Bronchial smooth muscle cell (primary cell): ENCODE measurements at places on chromosomes 13 and 19. TPM values are rescaled to one million over a fixed set of nuclear protein-coding genes. Genes with fewer than 3 reads are reported as not detected.

The HPN gene
- 0.09 and 0.16 TPM in 2 replicates for total RNA-seq

The RRAS gene
- 40.7 and 48.1 TPM in 2 replicates for total RNA-seq

The TEX26 gene
- 0.32 TPM in 1 of 2 replicates, not detected in the other for total RNA-seq

The PEX11G gene
- 2.4 and 4.7 TPM in 2 replicates for total RNA-seq

The IRS2 gene
- total RNA-seq: 1.7 and 3.5 TPM in 2 replicates

The CEACAM7 gene
- total RNA-seq: not detected in 2 replicates

The ADGRE3 gene
- not detected in 2 replicates for total RNA-seq

The PBX4 gene
- total RNA-seq: 2.2 and 3.0 TPM in 2 replicates

The BEST2 gene
- total RNA-seq: under 0.01 TPM in 2 replicates

The NCR1 gene
- not detected in 2 replicates for total RNA-seq

The SMAD9 gene
- total RNA-seq: 4.2 and 6.8 TPM in 2 replicates

The MYH14 gene
- under 0.01 and 0.09 TPM in 2 replicates for total RNA-seq

The ZNF586 gene
- 15.0 and 17.8 TPM in 2 replicates for total RNA-seq

The URAD gene
- total RNA-seq: not detected in 2 replicates

The ZNF132 gene
- total RNA-seq: 9.1 and 10.4 TPM in 2 replicates

The ZNF491 gene
- 2.8 and 3.9 TPM in 2 replicates for total RNA-seq

The FXYD3 gene
- 0.16 and 1.1 TPM in 2 replicates for total RNA-seq

The TNFRSF19 gene
- 78.3 and 85.6 TPM in 2 replicates for total RNA-seq

The ADGRE2 gene
- under 0.01 TPM in 1 of 2 replicates, not detected in the other for total RNA-seq

The LAIR2 gene
- not detected in 2 replicates for total RNA-seq

The C1QTNF9 gene
- total RNA-seq: 0.09 TPM in 1 of 2 replicates, not detected in the other

The ZNF223 gene
- total RNA-seq: 4.7 and 8.1 TPM in 2 replicates

The ARHGAP35 gene
- total RNA-seq: 23.5 and 28.0 TPM in 2 replicates

The ANGPTL8 gene
- total RNA-seq: not detected in 2 replicates

The GPR4 gene
- under 0.01 TPM in 1 of 2 replicates, not detected in the other for total RNA-seq

The ZNF835 gene
- total RNA-seq: 0.09 TPM in 1 of 2 replicates, not detected in the other

The ZNF43 gene
- 2.8 and 4.3 TPM in 2 replicates for total RNA-seq

The ICAM5 gene
- total RNA-seq: 0.69 and 1.4 TPM in 2 replicates

The ZNF211 gene
- total RNA-seq: 8.8 and 11.2 TPM in 2 replicates

The KCNC3 gene
- not detected in 2 replicates for total RNA-seq

The FLT3LG gene
- total RNA-seq: 4.9 and 5.3 TPM in 2 replicates

The ZNF471 gene
- 4.9 and 5.8 TPM in 2 replicates for total RNA-seq

The SIAH3 gene
- total RNA-seq: not detected in 2 replicates

The DGKH gene
- total RNA-seq: 2.6 and 2.8 TPM in 2 replicates

The SPACA4 gene
- not detected in 2 replicates for total RNA-seq

The ZNF813 gene
- total RNA-seq: 3.9 and 5.3 TPM in 2 replicates

The SIGLEC8 gene
- not detected in 2 replicates for total RNA-seq

The FEM1A gene
- total RNA-seq: 6.3 and 7.6 TPM in 2 replicates

The ATXN8OS gene
- total RNA-seq: not detected in 2 replicates

The SPATA13 gene
- total RNA-seq: 6.9 and 7.4 TPM in 2 replicates
